ENCODE measurements at places on chromosomes 11 and 22. TPM values are rescaled to one million over a fixed set of nuclear protein-coding genes. Genes with fewer than 3 reads are reported as not detected.

The CCDC90B gene
- 54.3 TPM for total RNA-seq

The TMEM45B gene
- total RNA-seq, result 0.13 TPM

The PGA5 gene
- total RNA-seq, result not detected

The DEFB131B gene
- not detected for total RNA-seq

The OR5A1 gene
- not detected for total RNA-seq

The GSTT2 gene
- total RNA-seq, result not detected

The MFRP gene
- not detected for total RNA-seq

The FGF3 gene
- not detected for total RNA-seq
